Body of pancreas (tissue), 4 donors: ENCODE measurements at places on chromosomes 2 and 18.

DNA sequence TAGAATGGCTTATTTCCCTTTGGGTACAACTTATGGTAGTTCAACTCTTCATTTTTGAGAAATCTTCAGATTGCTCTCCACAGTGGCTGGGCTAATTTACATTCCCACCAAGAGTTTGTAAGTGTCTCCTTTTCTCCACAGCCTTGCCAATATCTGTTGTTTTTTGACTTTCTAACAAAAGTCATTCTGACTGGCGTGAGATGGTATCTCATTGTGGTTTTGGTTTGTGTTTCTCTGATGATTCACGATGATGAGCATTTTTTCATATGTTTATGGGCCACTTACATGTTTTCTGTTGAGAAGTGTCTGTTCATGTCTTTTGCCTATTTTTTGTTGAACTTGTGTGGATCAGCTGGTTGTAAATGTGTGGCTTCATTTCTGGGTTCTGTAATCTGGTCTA lies 871.0 kb downstream of the EPHA4 start:
- H3K4me3 ChIP-seq: no peak overlapping the region
- H3K27ac ChIP-seq: no peak overlapping the region
- no peak for DNase-seq

DNA sequence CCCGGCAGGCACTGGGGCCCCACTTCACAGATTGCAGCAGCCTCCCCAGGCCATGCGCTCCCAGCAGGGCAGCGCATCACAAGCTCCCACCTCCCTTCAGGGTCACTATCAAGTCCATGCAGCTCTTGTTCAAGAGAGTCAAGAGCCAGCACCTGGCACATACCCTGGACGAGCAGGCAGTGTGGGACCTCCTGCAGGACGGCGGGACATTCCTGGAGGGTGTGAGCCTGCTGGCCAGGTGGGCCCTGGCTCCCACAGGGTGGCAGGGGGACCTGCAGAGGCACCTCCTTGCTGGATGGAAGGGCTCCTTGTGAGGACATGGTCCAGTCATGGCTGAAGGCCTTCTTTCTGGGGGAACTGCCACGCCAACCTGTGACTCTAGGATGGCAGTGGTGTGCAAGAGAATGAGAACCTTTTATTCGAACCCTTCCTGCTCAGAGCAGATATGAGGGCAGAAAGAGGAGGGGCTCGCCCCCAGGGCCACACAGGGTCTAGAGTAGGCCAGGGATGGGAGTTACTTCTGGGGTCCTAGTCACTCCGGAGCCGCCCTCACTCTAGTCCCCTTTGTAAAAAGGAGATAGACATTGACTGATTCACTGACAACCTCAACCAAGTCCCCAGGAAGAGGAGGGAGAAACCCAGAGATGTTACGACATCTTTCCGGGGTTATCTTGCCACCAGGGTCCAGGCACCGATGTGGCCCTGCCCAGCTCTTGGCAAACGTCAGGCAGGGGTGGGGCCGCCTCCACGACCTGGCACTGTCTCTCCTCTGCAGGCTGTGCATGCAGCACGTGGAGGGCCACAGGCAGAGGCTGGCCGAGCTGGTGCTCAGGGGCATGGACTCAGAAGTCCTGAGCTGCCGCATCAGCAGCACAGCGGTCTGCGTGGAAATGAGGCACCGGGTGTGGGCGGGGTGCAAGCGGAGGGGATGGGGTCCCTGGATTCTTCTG lies 31.3 kb downstream of the HJURP start:
- no peak overlapping the region for H3K27ac ChIP-seq
- H3K36me3 ChIP-seq: no peaks in the 10 kb centered on the region
- DNase-seq: no peak
- H3K4me3 ChIP-seq: no peak overlapping the region
- no peaks in the 10 kb centered on the region for H3K4me1 ChIP-seq

GRCh38 chr2:205800224-205800623 lies 117.9 kb downstream of the NRP2 start:
- no peak for DNase-seq
- peaks cover 7% of the 10 kb centered on the region for H3K4me1 ChIP-seq
- H3K36me3 ChIP-seq: no peaks in the 10 kb centered on the region
- no peak overlapping the region for H3K4me3 ChIP-seq
- no peaks in the 10 kb centered on the region for H3K27me3 ChIP-seq

DNA sequence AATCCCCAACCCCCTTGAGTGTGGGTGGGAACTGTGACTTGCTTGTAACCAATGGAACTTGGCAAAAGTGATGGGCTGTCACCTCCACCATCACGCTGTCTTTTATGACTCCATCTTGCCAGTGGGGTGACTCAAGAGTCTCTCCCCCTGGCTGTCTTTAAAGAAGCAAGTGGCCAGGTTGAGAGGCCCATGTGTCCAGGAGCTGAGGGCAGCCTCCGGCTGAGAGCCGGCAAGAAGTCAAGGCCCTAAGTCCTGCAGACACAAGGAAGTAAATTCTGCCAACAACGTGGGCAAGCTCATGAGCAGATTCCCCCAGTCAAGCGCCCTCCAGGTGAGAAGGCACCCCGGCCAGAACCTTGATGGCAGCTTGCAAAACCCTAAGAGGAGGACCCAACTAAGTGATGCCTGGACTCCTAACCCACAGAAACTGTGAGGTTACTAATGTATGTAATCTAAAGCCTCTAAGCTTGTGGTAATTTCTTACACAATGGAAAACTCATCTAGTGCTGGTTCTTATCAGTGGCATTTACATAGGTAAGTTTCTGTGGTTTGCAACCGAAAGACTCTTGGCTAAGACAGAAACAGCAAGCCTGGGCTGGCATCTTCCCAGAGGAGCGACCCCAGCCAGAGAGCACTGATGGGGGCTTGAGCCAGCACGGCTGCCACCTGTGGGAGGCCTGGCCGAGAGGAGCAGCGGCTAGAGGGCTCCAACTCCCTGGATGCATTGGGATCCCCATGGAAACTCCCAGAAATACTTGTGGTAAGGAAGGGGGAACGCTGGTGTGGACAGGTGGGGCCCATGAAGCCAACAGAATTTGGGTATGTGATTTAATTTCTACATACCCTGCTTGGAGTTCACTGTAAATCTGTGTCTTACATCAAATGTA lies 49.3 kb downstream of the CIB4 start:
- H3K4me1 ChIP-seq: no peaks in the 10 kb centered on the region
- H3K27me3 ChIP-seq: no peaks in the 10 kb centered on the region
- no peak overlapping the region for H3K27ac ChIP-seq
- no peaks in the 10 kb centered on the region for H3K36me3 ChIP-seq
- no peak for DNase-seq

DNA sequence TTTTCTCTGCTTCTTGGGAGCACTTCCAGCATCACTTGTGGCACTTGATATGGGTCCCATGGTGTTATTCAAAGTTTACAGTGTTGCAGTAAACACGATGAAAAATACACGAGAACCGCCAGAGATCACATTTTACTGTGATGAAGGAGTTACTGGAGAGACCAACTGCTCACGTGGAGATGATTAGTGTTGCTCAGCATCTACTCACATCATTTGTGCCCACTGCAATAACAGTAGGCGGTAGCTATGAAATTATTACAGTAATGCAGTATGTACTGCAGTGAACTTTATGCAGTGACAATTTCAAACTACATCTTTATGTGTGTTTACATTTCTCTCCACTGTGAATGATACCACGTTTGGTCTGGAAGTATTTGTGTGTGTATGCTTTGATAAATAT lies 93.5 kb downstream of the SLC4A3 start:
- H3K27me3 ChIP-seq: no peaks in the 10 kb centered on the region
- H3K4me1 ChIP-seq: no peaks in the 10 kb centered on the region
- H3K4me3 ChIP-seq: no peak overlapping the region
- no peak for DNase-seq
- H3K36me3 ChIP-seq: no peaks in the 10 kb centered on the region
- H3K27ac ChIP-seq: no peak overlapping the region

DNA sequence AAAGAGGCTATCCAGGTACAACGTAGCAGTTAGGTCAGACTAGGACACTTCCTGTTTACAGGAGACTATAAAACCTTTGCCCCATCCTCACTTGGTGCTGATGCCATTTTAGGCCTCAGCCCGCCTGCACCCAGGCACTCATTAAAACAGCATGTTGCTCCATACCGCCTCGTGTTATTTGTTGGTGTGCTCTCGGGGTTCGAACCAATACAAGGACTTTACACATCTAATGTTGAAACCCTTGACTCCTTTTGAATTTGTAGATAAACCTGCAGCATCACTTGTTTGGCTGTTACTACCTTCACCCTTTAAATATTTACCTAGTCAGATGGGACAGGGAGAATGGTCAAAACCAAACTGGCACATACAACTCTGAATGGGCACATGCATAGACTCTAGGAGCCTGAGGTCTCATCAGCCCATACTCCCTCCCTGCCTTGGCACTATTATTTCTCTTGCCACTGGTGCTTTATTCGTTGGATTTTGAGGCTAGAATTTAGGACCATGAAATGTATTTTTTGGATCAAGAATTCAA lies 40.9 kb upstream of the CHST9 start:
- no peaks in the 10 kb centered on the region for H3K4me1 ChIP-seq
- no peaks in the 10 kb centered on the region for H3K27me3 ChIP-seq
- DNase-seq: no peak
- no peak overlapping the region for H3K4me3 ChIP-seq

DNA sequence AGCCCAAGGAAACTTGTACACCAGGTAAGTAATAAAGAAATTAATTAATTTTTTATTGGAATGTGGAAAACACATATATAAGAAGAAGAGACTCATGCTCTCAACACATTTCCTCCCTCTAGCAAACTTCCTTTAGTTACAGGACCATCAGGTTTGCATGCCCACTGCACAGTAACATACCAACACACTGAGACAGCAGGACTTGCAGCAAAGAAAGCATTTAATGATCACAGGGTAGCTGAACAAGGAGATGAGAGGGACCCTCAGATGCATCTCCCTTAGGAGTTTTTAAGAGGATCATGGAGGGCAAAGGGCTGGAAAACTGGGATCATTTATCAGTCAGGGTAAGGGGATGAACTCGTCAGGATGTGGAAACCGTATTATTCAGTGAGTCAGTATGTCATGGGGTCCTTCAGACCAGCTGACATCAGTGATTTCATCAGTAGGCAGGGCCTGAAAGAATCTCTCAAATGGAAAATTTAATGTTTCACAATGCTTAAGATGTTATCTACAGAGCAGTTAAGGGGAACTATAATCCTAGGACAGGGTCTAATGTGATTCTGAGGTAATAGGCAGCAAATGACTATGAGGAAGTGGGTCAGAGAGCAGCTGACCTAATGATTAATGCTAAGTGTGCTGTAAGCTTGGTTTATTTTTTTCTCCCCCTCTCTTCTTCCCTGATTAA lies 193.8 kb upstream of the RND3 start:
- no peak overlapping the region for H3K27ac ChIP-seq
- H3K4me3 ChIP-seq: no peak overlapping the region
- DNase-seq: no peak
- H3K36me3 ChIP-seq: no peaks in the 10 kb centered on the region

DNA sequence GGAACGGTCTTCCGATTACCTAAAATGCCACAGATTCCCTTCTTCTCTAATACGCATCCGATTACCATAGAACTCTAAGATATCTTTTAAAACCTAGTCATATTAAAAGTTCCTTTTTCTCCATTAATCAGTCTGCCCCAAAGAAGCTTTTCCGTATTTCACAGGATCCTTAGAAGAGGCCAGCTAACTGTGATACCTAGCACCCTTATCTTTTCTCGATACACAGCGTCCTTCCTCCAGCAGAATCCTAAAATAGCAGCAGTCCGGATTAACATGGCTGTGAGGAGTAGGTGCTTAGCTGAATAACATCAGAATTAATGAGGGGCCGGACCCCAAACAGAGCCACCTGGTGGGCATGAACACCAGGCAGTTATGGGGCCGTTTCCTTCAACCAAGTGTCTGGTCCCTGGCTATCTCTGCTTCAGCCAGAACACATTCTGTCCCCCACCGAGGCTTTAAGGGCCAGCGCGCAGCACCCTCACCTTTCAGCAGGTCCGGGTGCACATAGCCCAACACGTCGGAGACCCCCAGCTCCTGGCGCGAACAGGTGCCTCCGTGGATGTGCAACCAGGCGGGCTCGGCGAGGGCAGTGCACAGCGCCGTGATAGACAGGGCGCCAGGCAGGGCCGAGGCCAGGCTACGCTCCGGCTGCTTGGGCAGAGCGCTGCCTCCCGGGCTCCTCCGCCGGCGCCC lies 995 bp downstream of the TMEM127 start:
- H3K27me3 ChIP-seq: no peaks in the 10 kb centered on the region
- peak; percentile 35 for DNase-seq
- H3K36me3 ChIP-seq: no peaks in the 10 kb centered on the region
- H3K4me3 ChIP-seq: peak overlapping the region; percentile 95
- peaks cover 63% of the 10 kb centered on the region for H3K4me1 ChIP-seq

- no peak overlapping the region for H3K4me3 ChIP-seq
- H3K36me3 ChIP-seq: no peaks in the 10 kb centered on the region
- H3K4me1 ChIP-seq: peaks cover 4% of the 10 kb centered on the region
- H3K27me3 ChIP-seq: no peaks in the 10 kb centered on the region
Observed at GRCh38 chr18:58438958-58439300, 190.0 kb downstream of the ALPK2 start.

GRCh38 chr2:171627412-171627811 lies 59.9 kb upstream of the DYNC1I2 start:
- H3K4me3 ChIP-seq: no peak overlapping the region
- no peak overlapping the region for H3K27ac ChIP-seq
- H3K4me1 ChIP-seq: no peaks in the 10 kb centered on the region

- H3K4me1 ChIP-seq: peaks cover 11% of the 10 kb centered on the region
- H3K36me3 ChIP-seq: no peaks in the 10 kb centered on the region
- no peaks in the 10 kb centered on the region for H3K27me3 ChIP-seq
- no peak overlapping the region for H3K27ac ChIP-seq
- H3K4me3 ChIP-seq: no peak overlapping the region
- DNase-seq: no peak
Observed at GRCh38 chr2:8840475-8841091, 3.2 kb upstream of the KIDINS220 start.

DNA sequence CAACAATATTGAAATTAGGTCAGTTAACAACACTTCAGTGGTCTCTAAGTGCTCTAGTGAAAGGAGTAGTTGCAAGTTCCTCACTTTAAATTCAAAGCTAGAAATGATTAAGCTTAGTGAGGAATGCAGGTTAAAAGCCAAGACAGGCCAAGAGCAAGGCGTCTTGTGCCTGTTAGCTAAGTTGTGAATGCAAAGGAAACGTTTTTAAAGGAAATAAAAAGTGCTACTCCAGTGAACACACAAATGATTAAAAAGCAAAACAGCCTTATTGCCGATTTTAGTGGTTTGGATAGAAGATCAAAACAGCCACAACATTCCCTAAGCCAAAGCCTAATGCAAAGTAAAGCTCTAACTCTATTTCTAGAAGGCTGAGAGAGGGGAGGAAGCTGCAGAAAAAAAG lies 44.7 kb downstream of the ANTXR1 start:
- no peak for DNase-seq
- no peak overlapping the region for H3K27ac ChIP-seq
